Iris pigment epithelial cell (primary cell): ENCODE measurements at places on chromosomes 4 and X.

DNA sequence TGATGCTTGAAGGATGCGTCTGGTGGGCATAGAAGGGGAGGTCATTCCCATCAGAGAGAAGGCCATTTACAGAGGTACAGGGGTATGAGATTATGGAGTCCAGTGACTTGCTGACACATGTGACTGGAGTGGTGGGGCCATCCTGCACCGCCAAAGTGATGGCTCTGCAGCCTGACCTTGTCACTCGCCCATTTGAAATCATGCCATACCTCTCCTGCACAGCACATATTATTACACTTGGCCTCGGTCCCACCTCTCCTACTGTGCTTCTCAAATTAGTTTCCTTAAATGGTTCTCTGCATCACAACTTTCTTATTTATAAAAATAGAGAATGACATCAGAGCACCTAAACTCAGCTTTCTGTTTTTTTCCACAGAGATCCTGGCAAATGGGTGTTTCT, 60.7 kb upstream of the HAND2 start:
- DNase-seq, result no peak

- no peak for DNase-seq
Measured at GRCh38 chrX:117487421-117487820, 629.2 kb downstream of the KLHL13 start.

DNA sequence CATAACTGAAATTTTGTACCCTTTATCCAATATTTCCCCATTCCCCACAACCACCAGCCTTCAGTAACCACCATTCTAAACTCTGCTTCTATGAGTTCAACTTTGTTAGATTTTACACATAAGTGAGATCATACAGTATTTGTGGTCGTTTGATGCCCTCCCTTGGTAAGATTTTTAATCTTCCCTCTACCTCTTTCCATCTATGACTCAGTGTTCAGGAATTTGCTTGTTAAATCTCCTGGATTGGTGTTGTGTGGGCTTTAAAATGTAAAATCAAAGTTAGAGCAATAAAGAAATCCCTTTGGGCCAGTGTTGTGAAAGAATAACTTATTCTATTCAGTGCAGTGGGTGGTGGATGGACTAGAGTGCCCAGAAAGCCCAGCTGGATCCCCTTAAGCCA, 37.4 kb downstream of the SLC16A2 start:
- DNase-seq, result peak; percentile 72

- DNase-seq, result no peak
Measured at GRCh38 chrX:119130911-119131310, 3.3 kb upstream of the KIAA1210 start.

GRCh38 chr4:176964116-176964691, 171.5 kb upstream of the VEGFC start:
- DNase-seq, result no peak
